Effector memory CD4-positive, alpha-beta T cell (primary cell): ENCODE measurements at places on chromosomes 6 and 20.

- DNase-seq, result no peak
These were observed 608.6 kb downstream of the COL12A1 start for GRCh38 chr6:74597266-74597665.

GRCh38 chr20:5364136-5364821 lies 47.5 kb upstream of the PROKR2 start:
- no peak for DNase-seq

- DNase-seq, result no peak
These were observed 74.0 kb downstream of the PTPRA start for GRCh38 chr20:2946988-2947961.

DNA sequence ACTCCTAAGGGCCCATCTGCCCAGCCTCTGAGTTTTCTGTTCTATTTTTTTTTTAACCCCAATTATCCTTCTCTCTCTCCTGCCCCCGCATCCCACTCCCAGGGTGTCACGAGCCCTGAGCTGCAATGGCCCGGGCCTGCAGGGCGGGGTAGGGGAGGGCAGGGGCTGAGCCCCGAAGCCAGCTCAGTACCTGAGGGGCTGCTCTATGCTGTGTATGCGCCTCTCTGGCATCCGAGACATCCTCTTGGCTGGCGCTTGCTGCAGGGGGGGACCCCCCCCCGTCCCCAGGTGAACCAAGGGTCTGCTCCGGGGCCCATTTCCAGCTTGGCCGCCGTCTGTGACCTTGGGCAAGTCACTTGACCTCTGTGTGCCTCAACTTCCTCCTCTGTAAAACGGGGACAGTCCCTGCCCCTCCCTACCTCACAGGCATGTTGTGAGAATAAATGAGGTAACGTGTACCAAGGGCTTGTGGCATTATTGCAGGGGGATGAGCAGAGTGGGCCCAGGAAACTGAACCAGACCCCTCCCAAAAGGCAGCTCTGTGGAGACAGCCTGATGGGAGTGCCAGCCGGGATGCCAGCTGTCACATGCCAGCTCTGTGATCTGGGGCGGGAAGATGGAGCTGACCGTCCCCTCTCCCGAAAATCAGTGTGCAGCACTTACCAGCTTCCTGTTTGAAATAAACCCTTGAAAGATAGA lies 13.0 kb upstream of the MYL9 start:
- DNase-seq, result no peak

- no peak for DNase-seq
These were observed 335.6 kb upstream of the BTBD3 start for GRCh38 chr20:11582060-11582459.

GRCh38 chr6:36904851-36905393 lies 19.2 kb downstream of the C6orf89 start:
- no peak for DNase-seq
